Breast epithelium (tissue), 4 donors: ENCODE measurements at places on chromosomes 2 and 18.

- no peak for DNase-seq
Observed at GRCh38 chr2:207869784-207870778, 100.4 kb upstream of the FZD5 start.

GRCh38 chr2:15435474-15435873, 125.7 kb downstream of the NBAS start:
- DNase-seq = no peak

DNA sequence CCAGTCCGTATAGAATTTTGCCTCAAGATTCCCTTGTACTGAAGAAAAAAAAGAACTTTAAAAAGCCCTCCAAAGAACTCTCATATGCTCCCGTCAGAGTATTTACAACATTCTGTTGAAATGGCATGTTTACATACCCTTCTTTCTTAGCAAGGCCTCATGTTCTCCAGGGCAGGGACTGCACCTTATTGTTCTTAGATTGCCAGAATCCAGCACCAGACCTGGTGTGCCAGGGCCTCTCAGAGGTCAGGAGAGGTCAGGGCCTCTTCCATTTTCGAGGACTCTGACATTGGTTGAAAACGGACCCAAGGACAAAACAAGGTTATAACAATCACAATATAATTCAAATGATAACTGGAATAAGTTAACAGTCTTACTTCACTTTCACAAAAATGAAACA, 78.2 kb downstream of the TNP1 start:
- DNase-seq = no peak

DNA sequence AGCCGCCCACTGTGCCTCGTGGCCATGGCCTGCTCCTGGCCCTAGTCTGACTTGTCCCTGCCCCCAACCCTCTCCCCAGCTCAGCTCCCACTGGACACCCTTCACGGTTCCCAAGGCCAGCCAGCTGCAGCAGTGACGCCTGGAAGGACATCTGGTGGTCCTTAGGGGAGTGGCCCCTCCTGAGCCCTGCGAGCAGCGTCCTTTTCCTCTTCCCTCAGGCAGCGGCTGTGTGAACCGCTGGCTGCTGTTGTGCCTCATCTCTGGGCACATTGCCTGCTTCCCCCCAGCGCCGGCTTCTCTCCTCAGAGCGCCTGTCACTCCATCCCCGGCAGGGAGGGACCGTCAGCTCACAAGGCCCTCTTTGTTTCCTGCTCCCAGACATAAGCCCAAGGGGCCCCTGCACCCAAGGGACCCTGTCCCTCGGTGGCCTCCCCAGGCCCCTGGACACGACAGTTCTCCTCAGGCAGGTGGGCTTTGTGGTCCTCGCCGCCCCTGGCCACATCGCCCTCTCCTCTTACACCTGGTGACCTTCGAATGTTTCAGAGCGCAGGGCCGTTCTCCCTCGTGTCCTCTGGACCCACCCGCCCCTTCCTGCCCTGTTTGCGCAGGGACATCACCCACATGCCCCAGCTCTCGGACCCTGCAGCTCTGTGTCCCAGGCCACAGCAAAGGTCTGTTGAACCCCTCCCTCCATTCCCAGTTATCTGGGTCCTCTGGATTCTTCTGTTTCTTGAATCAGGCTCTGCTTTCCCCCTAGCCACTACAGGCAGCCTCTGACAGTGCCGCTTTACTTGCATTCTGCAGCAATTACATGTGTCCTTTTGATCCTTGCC, 35.8 kb downstream of the ANO7 start:
- DNase-seq = no peak

DNA sequence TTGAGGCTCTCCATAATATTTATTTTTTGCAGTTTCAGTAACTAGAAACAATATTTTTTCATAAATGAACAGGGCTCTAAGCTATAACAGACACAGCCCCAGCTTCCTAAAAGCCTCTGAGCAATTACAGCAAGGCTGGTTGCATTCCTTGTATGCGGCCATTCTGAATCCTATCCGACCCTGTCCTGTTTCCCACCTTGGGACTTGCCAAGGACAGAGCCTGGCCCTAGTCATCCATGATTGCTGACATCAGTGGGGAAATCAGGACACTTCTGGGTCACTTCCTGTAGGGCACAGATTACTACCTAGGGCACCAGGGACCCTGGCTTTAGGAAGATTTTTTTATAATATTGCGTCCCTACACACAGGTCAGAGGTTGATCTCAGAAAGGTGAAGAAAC, 5.5 kb downstream of the TMEM177 start:
- DNase-seq = no peak

GRCh38 chr18:52337276-52337675, 2.7 kb upstream of the DCC start:
- no peak for DNase-seq

- no peak for DNase-seq
Observed at GRCh38 chr18:77944533-77944932, 694.9 kb downstream of the GALR1 start.

DNA sequence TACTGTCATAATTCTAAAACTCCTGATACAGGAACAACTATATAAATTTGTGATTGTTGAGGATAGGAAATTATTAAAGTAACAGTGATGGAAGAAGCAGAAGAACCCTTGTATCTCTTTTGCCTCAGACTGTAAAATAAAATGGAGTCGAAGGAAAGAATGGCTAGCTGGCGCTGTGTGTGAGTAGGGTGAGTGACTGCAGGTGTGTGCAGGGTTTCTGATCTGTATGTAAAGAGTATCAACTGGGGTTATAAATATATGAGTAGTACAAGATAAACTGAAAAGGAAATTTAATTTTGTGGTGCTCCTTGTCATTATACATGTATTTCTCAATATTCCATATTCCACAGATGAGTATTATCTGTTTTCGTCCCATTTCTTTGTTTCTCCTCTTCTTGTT, 15.2 kb downstream of the POLI start:
- no peak for DNase-seq

GRCh38 chr2:126748188-126748760, 92.3 kb downstream of the GYPC start:
- no peak for DNase-seq
